Activated CD4-positive, alpha-beta memory T cell treated with anti-CD3 and anti-CD28 coated beads for 36 hours (primary cell): ENCODE measurements at places on chromosomes 7 and 10. TPM values are rescaled to one million over a fixed set of nuclear protein-coding genes. Genes with fewer than 3 reads are reported as not detected.

DNA sequence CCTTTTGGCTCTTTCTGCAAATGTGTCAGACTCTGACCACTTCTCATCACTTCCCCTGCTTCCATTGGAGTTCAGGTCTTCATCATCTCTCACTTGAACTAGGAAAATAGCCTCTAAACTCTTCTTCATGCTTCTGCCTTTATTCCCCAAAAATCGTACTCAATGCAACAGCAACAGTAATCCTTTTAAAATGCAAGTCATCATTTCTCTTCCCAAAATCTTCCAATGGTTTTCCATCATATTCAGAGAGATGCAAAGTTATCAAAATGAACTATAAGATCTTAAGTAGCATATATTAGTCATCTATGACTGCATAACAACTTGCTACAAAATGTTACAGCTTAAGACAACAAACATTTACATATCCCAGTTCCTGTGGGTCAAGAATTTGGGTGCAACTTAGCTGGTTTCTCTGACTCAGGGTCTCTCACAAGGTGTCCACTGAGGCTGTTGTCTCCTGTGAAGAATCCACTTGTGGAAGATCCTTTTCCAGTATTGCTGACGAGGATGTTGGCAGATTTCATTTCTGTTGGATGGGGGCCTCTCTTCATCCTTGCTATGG lies 31.0 kb upstream of the ETV1 start:
- no peak overlapping the region for H3K4me3 ChIP-seq
- no peaks in the 10 kb centered on the region for H3K4me1 ChIP-seq
- no peak overlapping the region for H3K27ac ChIP-seq
- DNase-seq: no peak

DNA sequence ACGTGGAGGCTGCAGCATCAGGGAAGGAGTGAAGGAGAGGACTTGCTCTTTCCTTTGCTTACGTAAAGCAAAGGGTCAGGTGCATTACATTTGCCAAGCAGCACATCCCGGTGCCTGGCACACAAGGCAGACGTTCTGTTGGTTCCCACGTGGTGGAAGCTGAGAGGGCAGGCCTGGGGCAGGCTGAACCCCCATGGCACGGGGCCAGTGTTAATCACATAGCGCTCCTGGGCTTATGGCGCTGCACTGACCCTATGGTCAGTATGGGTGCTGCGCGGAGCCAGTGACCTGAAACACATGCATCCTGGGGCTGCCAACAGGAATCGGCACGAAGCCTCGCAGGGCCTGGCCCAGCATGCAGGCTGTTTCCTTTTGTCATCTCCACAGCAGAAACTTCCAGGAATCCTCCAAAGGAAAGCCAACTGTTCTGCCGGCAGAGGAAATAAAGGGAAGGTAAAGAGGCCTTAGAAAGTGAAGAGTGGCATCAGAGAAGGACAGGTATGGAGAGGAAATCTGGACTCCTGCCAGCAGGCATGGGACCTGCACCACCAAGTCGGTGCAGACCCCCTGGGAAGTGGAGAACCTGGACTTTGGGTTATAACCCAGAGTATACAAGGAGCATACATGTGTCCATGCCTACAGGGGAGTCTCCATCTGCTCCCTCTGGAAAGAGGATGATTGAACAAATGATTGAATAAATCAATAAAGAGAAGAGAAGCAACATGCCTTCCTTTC lies 560.2 kb downstream of the TCERG1L start:
- H3K4me3 ChIP-seq: no peak overlapping the region
- no peaks in the 10 kb centered on the region for H3K4me1 ChIP-seq
- DNase-seq: no peak
- H3K27me3 ChIP-seq: no peaks in the 10 kb centered on the region
- H3K36me3 ChIP-seq: no peaks in the 10 kb centered on the region

GRCh38 chr7:2330493-2330892 lies 16.3 kb upstream of the SNX8 start:
- H3K27me3 ChIP-seq: no peaks in the 10 kb centered on the region
- no peak for DNase-seq
- no peaks in the 10 kb centered on the region for H3K4me1 ChIP-seq
- no peaks in the 10 kb centered on the region for H3K36me3 ChIP-seq

DNA sequence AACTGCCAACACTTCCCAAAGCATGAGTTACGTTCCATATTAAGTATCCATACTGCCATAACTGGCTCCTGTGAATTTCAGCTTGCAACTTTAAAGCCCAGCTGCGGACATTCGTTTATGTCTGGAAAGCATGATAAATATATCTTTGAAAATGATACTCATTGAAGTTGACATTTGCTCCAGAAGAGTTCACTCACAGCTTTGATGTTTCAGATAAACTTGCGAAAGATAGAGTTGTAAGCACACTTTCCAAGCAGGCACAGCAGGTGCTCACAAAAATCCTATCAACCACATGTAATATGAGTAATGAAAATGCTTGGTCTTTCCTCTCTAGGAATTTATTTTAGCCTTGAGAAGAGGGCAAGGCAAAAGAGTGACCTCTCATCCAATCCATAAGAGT lies 4.5 kb downstream of the CHCHD3 start:
- no peaks in the 10 kb centered on the region for H3K27me3 ChIP-seq
- no peak for DNase-seq
- H3K36me3 ChIP-seq: peaks cover 18% of the 10 kb centered on the region

CTTNBP2 gene
- total RNA-seq: not detected

PIP gene
- not detected for total RNA-seq
